ENCODE measurements at places on chromosomes 4 and X. TPM values are rescaled to one million over a fixed set of nuclear protein-coding genes. Genes with fewer than 3 reads are reported as not detected.

GRCh38 chrX:17617806-17618205, 119.5 kb upstream of the SCML1 start:
- DNase-seq, result no peak

- DNase-seq, result peak; percentile 11
Measured at GRCh38 chr4:71607780-71608677, 175.8 kb downstream of the GC start.

- DNase-seq, result no peak
Measured at GRCh38 chrX:113747274-113747973, 836.5 kb upstream of the HTR2C start.

OFD1 gene
- 12.5 TPM for polyA plus RNA-seq

DNA sequence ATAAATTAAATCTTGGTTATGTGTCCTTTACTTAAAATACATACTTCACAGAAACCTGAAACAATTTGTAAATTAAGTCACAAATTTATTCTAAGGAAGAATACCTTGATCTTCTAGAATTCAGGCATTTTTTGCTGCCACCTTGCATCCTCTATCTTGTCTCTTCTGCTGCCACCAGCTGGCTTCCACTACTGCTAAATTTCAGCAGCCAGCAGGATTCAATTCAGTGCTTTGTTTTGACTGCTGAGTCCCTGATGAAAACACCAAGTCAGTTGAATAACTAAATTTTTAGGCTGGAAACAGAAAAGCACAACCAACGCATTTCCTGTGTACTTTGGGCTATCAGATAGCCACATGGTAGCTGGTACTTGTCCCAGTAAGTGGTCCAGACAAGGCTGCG, 2.4 kb upstream of the MBTPS2 start:
- no peak for DNase-seq

GRCh38 chrX:68694435-68695205, 47.2 kb downstream of the STARD8 start:
- no peak for DNase-seq

GRCh38 chr4:8907596-8908205, 36.1 kb upstream of the HMX1 start:
- no peak for DNase-seq

DNA sequence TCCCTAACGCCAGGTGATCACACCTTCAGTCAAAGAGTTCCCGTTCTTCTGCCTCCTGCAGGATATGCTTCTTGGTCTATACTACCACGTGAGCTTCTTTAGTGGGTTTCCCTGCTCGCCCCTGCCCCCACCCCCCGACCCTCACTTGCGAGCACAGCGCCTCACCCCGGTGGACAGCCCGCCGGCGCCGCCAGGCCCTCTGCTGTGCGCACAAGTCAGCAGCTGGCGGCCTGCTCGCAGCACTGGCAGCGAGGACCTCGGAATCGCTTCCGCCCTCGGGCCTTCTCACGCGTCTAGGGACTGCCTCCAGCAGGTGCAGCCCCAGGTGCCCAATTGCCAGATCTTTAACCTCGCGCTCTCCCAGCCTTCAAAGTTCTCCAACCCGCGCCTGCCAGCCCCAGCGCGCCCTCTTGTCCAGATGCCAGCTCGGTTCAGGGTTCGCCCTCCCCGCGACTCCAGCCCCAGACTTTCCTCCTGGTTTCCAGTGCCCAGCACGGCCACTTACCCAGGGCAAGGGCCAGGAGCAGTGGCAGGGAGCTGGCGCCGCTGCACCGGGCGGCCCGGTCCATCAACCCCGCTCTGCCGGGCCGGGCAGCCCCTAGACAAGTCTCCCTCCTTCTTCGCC, 454 bp downstream of the BTC start:
- DNase-seq, result peak; percentile 46

- no peak for DNase-seq
Measured at GRCh38 chrX:39665830-39666518, 431.8 kb downstream of the BCOR start.

PNMA3 gene
- 0.02 TPM for polyA plus RNA-seq

GRCh38 chr4:183129675-183130074, 30.6 kb downstream of the WWC2 start:
- no peak for DNase-seq

ATP1B4 gene
- polyA plus RNA-seq, result not detected

- DNase-seq, result no peak
Measured at GRCh38 chr4:41323706-41324105, 67.0 kb downstream of the UCHL1 start.

TMSB15A gene
- 0.83 TPM for polyA plus RNA-seq

GPRIN3 gene
- polyA plus RNA-seq, result not detected

DNA sequence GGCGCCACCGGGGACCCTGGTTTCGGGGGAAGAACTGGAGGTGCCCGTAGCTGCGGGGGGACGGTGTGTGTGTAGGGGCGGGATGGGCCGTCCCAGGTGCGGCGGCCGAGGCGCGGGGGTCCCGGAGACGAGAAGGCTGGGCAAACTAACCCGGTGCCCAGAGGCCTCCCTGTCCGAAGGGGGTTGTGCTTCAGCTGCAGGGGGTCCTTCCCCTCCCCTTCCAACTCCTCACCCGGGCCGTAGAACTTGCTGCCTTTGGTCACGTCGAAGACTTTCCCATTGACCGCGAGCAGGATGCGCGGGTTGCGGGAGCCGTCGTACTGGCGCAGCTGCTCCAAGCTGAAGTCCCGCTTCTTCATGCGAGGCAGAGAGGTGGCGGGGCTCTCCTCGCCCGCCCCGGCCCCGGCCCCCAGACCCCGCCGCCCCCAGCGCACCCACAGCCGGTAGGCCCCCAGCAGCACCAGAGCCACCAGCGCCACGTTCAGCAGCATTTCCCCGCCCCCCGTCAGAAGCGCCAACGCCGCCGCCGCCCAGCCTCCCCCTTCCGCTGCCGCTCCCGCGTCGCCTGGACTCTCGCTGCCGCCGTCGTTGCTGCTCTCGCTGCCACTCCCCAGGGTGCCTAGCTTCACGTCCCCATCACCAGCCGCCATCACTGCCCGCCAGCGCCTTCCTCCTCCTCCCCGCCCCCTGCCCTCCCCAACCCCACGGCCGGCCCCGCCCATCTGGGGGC, at the start of gene PGRMC2:
Gene PGRMC2, minus strand, starts transcription at position 673 of the 730 bp plus-strand sequence. Its CDS starts 23 bp downstream, at position 650.
- no peak for DNase-seq

GRCh38 chrX:39437670-39438441, 636.6 kb downstream of the MID1IP1 start:
- DNase-seq, result no peak

- DNase-seq, result no peak
Measured at GRCh38 chr4:113409181-113409580, 352.4 kb downstream of the CAMK2D start.

DNA sequence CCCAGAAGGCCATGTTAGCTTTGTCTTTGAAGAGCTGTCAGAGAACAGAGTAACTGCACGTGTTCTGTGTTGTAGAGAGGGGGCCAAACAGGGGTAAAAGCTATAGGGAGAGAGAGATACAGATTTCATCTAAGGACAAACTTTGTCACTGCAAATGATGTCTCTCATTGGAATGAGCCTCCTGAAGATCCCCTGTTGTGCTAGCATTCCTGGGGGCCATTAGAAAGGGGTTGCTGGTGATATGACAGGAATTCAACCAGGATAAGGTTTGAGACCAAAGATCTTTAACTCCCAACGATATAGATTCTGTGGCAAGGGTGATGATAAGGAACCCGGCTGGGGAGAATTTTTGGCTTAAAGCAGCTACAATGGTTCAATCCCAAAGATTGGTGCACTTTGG, 16.8 kb downstream of the MID1 start:
- no peak for DNase-seq

FAT1 gene
- polyA plus RNA-seq, result 307 TPM

CSAG3 gene
- not detected for polyA plus RNA-seq

DCX gene
- polyA plus RNA-seq, result not detected

GLRA3 gene
- not detected for polyA plus RNA-seq

- no peak for DNase-seq
Measured at GRCh38 chr4:84730375-84730774, 147.4 kb downstream of the CDS1 start.

PCDH7 gene
- 15.1 TPM for polyA plus RNA-seq

PLP1 gene
- 0.10 TPM for polyA plus RNA-seq

- DNase-seq, result no peak
Measured at GRCh38 chr4:1045193-1045594, 33.8 kb downstream of the FGFRL1 start.

GRCh38 chr4:8765631-8766590, 105.7 kb downstream of the HMX1 start:
- no peak for DNase-seq

DNA sequence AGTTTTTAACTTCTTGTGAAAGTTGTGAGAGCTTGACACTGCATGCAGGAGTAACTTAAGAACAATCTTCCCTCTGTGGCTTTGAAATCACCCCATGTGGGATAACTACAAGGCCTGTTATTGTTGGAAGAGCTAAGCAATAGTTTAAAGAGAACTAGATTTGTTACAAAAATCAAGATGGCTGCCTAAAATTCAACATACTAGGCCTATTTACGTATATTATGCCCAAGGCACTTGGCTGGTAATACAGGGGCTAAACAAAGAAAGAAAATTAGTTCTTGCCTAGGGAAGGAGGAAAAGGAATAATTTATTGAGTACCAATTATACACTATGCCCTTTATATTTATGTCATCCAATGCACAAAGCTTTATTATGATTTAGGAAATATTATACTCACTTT, 36.1 kb downstream of the DMD start:
- DNase-seq, result no peak

DNA sequence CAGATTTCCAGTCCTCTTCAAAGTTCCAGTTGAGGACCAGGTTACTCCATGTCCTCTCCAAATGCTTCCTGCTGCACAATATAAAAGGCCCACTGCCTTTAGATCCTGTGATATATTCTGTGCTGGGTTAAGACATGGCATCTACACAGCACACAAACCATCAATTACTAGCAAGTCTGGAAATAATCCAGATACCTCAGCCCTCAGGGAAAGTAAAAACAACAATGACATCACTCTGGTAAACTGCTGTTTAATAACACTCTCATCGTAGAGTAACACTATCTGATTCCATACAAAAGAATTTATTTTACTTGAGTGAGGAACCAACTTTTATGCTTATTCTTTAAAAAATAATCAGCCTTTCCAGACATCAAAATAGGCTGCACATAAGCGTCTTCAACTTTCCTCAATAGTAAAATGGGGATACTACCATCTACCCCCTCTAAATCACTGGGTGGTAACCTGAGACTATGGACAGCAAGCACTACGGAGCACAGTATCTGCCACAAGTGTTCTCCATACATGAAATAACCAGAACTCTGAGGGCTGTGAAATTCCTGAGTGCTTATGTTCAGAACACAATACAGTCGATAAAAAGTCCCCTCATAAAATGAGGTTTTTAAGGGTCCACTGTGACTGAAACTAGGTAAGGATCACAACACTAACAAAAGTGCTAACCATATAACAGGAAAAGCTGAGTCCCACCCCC, 53.4 kb downstream of the ABCG2 start:
- peak; percentile 87 for DNase-seq

SSX4B gene
- polyA plus RNA-seq, result not detected
